ENCODE measurements at places on chromosomes 3 and 15.

DNA sequence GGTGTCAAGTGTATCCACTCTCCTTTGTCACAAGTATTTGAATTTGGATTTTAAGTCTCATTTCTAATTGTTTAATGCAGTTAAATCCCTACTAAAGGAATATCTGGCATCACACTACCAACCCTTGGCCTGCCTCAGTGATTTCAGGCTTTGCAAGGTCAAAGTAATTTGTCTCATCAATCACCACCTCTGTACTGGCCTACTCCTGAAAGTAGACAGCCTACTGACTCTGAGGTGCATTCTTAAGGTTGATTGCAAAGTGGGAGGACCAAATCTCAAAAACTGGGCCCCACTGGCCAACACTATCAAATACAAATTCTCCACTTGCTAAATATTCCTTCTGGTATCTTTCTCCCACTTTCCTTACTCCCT is 851 bp upstream of the TEX55 start:
- no peak for DNase-seq

GRCh38 chr3:9932843-9933560 is 632 bp upstream of the CRELD1 start:
- peak; percentile 58 for DNase-seq

GRCh38 chr3:142115867-142116668 is 33.3 kb downstream of the TFDP2 start:
- no peak for DNase-seq

- no peak for DNase-seq
These were observed 72.5 kb upstream of the PSMD6 start for GRCh38 chr3:64095802-64096201.

DNA sequence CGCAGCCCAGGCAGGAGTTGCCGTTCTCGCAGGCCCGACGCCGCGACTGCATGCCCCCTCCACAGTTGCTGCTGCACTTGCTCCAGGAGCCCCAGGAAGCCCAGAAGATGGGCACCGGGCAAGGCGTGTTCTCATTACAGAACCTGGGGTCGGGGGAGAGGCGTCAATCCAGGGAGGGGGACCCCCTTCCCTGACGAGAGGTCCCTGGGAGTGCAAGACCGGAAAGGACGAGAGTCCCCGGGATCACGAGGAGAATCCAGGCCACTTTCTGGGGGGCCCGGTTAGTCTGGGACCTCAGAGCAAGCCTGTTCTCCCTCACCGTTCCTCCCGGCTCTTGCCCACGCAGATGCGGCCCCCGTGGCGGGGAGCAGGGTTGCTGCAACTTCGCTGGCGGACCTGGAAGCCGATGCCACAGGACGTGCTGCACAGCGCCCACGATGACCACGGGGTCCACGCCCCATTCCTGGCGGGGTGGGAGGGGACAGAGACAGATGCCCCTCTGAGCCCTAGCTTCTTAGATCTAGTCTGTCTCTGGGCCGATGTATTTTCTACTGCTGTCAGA is 113.9 kb downstream of the SEMA5B start:
- DNase-seq = no peak

DNA sequence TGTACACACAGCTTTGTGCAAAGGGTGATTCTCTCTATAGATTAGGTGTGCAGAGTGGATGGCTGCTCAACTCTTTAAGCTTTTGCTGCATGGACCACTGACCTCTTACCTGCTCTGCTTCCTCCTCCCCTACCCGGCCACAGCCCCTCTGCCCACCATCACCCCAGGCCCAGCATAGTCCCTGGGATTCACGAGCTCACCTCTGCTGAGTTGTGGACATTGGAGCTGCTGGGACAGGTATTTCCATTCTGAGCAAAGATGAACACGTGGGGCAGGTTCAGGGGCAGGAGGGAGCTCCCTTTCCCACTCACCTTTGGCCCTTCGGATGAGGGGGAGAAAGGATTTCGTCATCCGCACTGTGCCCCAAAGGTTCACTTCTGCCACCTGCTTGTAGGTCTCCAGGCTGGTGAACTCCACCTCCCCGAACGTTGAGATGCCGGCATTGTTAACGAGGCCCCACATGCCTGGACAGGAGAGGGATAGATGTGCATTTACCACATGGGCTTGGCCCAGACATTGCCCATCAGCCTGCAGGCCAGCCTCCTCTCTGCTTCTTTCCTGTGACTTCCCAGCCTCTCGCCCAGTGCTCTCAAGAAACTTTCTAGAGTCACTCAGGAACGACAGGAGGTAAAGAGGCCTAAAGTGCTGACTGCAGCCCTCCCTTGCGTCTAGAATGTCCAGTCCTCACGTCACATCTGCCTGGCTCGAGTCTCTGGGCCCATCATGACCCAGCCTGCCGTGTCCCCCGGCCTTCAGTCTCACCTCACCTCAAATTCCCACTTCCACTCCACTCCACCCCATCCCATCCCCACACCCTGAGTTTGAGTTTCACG is 41.6 kb downstream of the BDH1 start:
- DNase-seq = no peak
